ENCODE measurements at places on chromosomes 3 and 15.

DNA sequence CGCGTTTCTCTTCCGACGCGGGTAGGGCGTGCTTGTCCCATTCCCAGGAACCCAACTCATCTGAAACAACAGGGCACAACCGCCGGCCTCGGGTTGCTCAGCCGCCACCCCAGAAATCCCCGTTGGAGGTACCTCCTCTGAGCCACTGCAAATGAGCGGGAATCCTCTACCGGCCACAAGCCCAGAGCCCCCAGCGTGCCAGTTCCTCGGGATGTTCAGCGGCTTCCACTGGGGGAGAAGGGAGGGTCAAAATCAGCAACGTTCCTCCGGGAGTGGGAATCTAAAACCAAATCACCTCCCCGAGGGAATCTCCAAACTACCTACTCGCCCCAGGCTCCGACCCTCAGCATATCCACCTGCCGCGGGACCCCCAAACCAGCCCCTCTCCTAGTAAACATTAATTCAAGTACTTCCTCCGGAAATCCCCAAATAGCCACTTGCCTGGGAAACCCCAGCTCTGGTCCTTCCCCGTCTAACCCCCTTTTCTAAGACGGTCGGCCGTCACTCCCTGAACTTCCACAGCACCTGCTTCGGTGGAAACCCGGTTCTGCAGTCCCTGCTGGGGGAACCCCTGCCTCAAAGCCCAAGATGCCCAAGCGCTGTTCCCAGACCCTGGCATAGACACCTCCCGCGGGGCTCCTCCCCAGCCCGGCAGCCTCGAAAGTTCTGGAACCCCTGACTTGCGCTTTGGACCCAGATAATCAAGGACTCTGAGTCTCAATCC is 887 bp downstream of the OXTR start:
- DNase-seq, result no peak

GRCh38 chr3:9595877-9596276 is 42.3 kb upstream of the LHFPL4 start:
- DNase-seq, result no peak

GRCh38 chr15:100255644-100256043 is 86.1 kb downstream of the ADAMTS17 start:
- no peak for DNase-seq

- DNase-seq, result no peak
Observed at GRCh38 chr15:40280260-40281056, 2.4 kb downstream of the ANKRD63 start.

- DNase-seq, result peak; percentile 2
Observed at GRCh38 chr3:127135241-127136023, 57.5 kb upstream of the PRR23E start.

DNA sequence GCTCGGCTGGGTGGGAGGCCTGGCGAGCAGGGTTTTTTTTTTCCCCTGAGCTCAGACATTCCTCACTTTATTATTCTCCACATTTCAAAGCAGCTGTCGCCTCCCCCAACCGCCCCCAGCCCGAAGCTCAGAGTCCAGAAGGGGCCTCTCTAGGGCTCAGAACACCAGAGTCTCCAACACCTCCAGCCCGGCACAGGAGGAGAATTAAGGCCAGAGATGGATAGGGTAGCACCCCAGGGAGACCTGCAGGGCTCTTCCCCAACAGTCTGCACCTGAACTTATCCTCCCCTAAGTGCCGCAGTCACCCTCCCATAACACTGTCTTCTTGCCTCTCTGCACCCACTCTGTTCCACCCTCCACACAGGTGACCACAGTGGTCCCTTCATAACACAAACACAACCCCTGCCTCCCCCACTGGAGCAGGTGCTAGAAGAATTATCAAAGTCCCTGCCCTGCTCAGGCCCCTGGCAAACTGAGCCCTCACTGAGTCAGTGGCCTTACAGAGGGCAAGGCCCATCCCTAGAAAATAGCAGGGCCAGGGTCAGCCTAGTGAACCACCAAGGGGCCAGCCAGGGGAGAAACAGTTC is 14.1 kb downstream of the MYL3 start:
- no peak for DNase-seq

DNA sequence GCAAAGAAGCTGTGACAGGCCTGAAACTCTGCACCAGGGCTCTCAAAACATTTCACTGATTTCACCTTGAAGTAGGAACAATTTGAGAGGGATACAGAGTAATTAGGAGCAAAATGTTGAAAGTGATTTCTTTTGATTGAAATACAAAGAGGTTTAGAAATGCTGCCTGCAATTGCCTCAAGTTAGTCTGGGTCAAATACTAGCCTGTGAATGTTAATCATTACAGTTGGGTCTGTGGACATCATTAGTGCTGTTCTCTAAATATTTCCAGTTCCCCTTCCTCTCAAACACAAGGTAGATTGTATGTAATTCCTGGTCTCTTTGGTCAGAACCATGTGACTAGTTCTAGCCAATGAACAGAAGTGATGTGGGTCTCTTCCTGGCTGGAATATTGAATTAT is 152.3 kb upstream of the TSC22D2 start:
- DNase-seq, result no peak

DNA sequence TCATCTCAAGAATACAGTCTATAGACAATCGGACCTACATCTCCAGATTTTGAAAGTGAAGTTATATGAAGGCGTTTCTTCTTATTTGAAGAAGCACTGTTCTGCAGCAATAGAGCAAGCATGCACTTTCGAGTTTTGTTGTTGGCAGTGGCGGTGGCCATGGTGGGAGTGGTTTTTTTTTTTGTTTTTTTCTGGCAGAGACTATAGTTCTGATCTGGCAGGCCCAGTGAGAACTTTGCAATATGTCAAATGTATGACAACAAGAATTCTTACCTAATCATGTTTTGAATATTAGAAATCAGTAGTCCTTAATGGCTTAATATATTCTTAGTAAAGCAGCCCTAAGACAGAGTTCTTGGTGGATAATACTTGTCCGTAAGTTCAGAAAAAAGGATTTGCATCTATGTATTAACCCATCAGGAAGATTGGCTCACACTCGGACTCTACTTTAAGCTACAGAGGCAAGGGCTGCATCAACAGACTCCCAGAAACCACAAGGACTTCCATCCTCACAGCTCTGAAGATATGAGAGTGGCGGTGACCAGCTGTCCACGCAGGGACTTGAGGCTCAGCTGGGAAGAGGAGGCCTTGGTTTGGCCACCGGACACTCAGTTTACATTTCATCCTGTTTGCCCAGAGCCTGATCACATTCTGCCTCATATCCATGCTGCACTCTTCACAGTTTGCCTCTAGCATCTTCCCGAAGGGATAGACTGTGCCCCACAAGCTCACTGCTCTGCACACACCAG is 124.1 kb upstream of the THBS1 start:
- no peak for DNase-seq

DNA sequence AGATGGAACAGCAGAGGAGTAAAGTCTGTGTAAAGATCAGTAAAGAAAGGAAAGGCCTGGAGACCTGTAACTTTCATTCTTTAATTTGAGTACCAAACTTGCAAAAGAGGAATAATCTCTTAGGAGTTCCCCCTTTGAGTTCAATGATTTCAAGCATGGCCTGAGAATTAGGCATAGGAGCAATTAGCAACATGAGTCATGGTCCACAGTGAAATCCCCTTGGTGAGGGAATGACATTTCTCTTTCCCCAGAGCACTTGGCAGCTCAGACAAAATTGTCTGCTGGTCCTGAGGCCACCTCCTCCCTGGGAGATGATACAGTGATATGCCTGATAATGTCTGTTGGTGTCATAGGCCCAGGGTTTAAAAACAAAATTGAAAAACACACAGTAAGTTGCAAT is 81.4 kb upstream of the CRBN start:
- DNase-seq, result no peak

- no peak for DNase-seq
Observed at GRCh38 chr3:31106912-31107311, 212.5 kb upstream of the GADL1 start.

DNA sequence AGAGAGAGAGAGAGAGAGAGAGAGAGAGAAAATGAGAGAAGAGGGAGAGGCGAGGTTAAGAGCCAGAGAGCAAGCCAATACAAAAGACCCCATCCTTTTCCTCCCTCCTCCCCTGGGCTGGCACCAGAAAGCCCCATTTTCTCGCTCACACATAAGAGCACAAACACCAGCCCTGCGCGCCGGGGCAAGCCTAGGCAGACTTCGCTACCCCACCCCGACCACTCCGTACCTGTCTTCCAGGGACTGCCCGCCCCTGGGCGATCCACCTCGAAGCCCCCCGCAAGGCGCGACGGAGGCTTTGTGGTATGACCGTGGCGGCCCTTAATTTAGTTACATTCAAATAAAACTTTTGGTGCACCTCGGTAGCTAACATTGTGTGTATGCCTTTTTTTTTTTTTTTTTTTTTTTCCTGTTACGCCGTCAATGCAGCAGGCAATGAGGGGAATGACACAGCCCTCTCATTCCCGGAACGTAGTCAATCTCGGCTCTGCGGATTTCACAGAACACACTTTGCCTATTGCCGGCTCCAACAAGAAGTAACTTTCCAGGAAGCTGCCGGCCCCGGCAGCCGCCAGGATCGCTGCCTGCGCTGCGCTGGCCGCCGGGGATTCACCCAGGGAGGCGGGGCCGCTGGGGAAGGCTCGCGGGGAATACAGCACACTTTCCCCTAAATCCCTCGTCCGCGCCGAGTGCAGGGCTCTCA is 7.7 kb downstream of the BCL6 start:
- no peak for DNase-seq

DNA sequence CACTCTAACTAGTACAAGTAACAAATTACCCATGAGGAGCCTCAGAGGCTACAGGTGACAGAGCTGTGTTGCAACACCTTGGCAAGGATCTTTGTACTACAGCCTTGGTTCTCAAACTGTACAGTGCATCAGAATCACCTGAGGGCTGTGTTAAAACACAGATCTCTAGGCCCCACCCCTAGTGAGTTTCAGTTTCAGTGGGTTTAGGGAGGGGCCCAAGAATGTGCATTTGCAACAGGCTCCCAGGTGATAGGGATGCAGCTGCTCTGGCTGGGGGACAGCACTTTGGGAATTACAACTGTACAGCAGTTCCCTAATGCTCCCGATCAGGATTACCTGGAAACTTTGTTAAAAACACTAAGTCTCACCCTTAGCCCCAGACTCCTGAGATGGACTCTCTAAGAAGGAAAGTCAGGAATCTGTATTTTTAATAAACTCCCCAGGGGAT is 66.1 kb upstream of the NR2F2 start:
- DNase-seq, result no peak

- DNase-seq, result no peak
Observed at GRCh38 chr3:63933459-63933858, 21.3 kb upstream of the SCAANT1 start.

GRCh38 chr3:61966200-61966599 is 404.8 kb downstream of the PTPRG start:
- DNase-seq, result no peak

DNA sequence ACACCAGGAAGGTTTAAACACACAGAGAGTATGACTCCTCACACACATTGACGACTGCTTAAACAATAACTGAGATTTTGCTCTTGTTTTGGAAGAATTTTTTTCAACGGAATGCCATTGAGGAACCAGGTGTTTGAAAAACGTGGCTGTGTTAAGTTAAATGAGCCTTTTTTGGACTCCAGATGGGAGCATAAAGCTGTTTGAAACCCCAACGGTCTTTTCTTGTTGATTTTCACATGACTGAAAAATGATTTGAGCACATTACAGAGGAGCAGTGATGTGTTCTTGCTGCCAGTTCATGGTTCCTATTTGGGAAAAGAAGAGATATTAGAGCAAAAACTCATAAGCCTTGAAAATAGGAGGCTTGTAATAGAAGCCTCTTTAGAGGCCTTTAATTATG is 97.8 kb upstream of the SELENOK start:
- DNase-seq, result no peak

GRCh38 chr3:192409838-192410683 is 317.3 kb downstream of the FGF12 start:
- DNase-seq, result no peak

DNA sequence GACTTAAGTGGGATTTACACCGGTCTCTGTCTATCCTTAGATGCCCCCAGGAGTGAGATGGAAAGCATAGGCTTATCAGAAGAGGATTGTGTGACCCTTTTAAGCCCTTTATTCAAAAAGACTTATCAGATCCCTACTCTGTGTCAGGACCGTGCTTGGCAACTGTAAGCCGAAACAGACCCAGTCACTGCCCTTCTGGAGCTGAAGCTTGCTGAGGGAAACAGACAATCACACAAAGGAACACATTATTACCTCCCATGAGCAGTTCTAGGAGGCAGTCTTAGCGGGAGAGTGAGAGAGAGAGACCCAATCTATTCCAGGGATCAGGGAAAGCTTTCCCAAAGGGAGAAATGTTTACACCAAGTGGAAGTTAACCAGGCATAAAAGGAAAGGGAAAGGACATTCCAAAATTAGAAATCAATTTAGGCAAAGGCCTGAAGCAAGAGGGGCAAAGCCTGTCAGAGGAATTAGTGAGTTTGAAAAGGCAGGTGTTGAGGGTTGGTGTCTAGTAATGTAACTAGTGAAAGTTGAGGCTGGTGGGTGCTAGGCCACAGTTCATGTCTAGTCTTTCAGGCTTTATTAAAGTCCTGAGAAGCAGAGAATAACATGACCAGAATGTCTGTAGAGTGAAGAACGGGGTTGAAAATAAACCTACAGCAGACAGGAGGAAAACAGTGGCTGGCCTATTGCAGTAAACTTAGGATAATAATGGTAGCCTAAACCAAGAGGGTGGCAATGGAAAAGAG is 86.7 kb downstream of the THBS1 start:
- DNase-seq, result no peak

DNA sequence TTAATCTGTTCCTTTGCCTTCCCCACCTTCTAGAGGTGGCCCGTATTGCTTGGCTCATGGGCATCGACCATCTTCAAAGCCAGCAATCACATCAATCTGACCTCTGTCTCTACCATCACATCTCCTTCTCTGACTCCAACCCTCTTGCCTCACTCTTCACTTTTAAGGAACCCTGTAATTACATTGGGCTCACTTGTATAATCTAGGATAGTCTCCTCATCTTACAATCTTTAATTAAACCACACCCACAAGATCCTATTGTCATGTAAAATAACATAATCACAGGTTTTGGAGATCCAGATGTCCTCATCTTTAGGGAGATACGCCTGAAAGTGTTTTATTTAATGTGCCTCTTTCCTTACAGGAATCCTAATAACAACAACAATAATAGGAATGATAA is 234.5 kb downstream of the ERC2 start:
- DNase-seq, result no peak

DNA sequence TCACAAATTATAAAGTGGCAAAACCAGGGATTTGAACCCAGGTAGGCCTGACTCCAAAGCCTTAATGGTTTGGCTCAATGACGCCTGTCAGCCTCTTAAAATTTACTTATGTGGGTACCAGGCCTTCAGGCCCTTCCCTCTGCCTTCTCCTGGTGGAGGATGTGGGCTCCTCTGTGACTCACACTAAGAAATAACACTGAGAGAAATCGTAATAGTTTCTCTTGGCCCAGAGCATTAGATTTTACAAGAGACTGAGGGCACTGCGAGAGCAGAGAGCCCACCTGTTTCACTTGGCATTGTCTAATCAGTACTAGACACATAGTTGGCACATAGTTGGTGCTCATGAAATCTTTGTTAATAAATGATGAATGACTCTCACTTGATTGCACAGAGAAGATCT is 505.2 kb downstream of the SHQ1 start:
- peak; percentile 20 for DNase-seq
